ENCODE measurements at places on chromosomes 7 and 10.

DNA sequence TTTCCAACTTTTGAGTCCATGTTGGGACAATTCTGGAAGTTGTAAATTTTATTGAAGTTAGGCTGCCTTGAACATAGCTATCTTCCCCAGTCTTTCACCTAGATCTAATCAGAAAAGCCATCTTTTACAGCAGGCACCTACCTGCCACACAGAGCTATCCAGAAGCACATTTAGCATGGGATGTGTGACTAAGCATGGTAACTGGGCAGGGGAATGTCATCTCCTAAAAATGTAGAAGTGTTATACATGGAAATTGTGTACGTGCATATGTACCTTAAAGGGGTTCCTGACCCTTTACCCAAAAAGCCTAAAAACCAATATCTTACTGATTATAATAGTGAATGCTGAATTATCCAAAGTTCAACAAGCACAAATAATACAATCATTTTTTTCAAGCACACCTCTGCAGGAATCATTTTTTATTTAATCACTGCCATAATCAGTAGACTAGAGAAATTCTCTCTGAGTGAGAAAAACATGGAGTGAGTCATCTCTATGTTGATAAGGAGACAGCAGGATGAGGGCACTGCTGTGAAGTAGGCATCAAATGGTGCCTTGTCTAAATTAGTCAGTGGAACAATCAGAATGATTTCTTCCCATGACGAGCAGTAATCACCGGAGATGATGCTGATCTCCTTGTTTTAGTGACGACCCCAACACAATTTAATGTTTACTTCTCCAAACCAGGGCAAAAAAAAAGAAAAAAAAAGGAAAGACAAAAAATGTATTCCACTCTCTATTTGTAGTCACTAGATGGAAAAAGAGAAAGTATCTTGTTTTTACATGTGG is 75.9 kb downstream of the SORBS1 start:
- peak; percentile 17 for DNase-seq

- DNase-seq: no peak
These were observed 365.9 kb downstream of the REEP3 start for GRCh38 chr10:63887023-63887589.

DNA sequence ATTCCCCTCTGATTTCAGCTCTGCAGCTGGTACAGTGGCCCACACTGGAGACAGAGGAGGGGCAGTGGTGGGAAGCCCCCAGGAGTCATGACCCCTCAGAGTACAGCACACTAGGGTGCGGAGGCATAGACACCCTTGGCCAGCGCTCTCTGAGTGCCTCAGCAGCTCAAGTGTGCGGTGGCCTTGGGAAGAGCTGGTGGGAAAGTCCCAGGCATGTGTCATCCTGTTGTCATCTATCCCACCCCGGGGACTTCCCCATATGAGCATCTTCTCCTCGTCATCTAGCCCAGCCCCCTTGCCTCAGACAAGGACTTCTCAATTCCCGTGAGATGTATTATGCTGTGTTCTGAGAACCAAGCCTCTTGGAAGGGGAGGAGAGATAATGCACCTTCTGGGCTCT is 15.6 kb upstream of the PPIF start:
- DNase-seq: peak; percentile 99

DNA sequence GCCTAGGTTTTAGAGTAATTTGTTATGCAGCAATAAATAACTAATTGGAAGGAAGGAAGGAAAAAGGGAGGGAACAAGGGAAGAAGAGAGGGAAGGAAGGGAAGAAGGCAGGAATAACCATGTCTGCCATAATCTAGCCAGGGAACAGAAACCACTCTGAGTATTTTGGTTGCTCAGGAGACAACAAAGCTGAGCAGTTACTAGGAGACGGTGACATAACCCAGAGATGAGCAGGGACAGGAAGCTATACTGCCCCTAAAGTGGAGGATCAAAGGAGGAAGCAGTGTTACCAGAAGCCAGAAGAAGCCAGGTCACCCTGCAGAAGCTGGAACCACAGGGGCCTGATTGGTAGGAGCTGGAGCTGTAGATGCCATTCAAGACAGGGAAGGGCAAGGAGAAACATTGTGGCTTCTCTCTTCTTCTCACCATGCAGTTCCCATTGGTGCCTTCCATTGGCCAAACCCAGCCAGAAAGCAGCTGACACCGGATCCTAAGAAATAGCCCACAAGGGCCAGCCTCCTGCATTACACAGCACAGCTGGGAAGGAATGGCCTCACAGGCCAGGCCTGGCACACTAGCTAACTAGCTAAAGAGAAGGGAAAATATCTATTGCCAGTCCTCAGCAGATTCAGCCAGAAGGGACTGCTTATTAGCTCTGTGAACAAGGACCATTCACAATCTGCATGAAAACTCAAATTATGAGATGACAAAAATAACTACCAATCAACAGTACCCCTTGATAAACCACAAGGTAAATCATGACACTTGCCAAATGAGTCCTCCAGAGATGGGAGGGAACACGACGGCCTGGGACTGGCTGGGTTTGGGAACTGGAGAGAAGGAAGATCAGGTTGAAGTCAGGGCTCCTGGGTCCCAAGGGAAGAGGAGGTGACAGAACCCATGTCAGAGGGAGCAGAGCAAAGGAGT is 184.5 kb upstream of the NFE2L3 start:
- no peak for DNase-seq

GRCh38 chr10:33307835-33308234 is 26.6 kb downstream of the NRP1 start:
- DNase-seq: no peak

DNA sequence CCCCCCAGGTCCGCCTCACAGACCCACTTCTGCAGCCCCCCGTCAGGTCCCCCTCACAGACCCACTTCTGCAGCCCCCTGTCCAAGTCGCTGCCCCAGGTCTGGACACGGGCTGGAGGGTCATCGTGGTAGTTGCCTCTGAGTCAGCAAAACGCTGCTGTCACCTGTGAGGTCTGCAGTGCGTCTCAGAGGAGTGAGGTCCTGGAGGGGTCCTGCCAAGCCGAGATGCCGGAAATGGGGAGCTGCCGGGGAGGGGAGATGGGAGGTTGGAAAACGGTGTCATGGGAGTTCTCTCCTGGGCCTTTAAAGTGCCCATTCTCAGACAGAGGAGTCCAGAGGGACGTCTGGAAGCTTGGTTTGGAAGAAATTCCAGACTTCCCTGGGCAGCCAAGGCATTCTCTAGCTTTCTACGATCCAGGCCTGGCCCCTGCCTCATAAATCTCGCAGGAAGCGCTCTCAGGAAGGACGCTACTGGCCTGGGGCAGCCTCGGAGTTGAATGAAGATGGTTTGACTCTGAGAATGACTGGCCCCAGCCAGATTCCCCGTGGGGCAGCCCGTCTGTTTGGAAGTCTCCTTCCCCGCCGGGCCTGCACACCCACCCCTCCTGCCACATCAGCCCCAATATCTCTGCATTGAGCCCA is 38.7 kb downstream of the CALML3 start:
- no peak for DNase-seq

- DNase-seq: no peak
These were observed 292.0 kb downstream of the WDR37 start for GRCh38 chr10:1347962-1348772.
